ENCODE measurements at places on chromosomes 1 and 21. TPM values are rescaled to one million over a fixed set of nuclear protein-coding genes. Genes with fewer than 3 reads are reported as not detected.

- DNase-seq, result no peak
Measured at GRCh38 chr21:31720330-31720729, 11.6 kb downstream of the SCAF4 start.

GRCh38 chr1:160277987-160278386 is 6.9 kb downstream of the PEX19 start:
- DNase-seq, result no peak

DNA sequence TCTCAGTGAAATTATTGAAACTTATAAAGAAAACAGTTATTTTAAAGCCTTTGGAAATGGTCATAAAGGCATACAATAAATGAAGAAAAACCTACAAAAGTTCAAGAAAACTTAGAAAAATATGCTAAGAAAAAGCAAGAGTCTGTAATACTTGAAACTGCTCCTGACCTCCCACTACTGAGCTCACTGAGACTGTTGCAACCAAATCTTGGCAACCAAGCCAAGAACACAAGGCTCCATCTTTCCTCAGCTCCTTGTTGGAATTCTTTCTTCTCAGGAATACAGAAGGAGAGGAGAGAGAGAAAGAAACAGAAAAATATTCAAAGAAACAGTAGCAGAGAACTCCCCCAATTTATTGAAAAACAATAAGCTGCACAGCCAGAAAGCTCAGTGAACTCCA is 160.5 kb downstream of the RASAL2 start:
- no peak for DNase-seq

DNA sequence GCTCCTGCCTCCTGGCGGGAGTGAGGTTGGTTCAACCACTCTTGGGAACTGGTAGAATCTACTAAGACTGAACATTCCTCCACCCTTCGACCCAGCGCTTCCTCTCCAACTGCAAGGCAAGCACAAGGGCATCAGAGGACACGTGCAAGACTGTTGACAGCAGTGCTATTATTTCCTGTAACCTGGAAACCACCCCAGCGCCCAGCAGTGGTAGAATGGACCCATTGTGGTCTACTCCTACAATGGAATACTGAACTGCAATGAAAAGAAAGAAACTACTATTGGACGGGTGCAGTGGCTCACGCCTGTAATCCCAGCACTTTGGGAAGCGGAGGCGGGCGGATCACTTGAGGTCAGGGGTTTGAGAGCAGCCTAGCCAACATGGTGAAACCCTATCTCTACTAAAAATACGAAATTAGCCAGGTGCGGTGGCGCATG is 33.0 kb upstream of the TARDBP start:
- no peak for DNase-seq

DNA sequence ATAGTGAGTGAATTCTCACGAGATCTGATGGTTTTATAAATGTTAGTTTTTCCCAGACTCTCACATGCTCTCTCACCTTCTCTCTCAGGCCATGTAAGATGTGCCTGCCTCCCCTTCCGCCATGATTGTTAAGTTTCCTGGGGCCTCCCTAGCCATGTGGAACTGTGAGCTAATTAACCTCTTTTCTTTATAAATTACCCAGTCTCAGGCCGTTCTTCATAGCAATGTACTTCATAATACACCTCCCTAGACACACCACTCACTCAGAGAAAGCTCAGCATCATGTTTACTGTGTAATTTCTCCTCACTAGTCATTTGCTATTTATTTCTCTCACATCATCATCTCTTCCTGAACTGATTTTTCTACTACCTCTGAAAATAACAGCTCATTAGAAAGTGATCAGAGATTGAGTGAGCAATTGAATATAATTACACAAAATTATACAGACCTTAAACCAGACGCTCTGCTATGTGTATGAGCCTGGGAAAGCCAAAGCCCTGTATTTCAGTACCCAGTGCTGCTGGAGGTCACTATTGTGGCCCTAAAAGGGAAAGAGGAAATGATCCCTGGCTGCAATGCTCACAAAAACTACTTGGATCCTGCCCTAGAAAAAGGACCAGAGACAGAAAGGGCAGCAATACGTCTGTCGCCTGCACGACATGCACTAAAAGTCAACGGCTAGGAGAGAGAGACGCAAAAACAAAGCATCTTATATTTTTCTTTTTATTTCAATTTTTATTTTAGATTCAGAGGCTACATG is 284.5 kb downstream of the DSCAM start:
- no peak for DNase-seq

GRCh38 chr21:42652527-42653230 is 742 bp upstream of the PDE9A start:
- DNase-seq, result no peak

GRCh38 chr1:54408147-54409066 is 2.2 kb upstream of the SSBP3 start:
- no peak for DNase-seq

- DNase-seq, result no peak
Measured at GRCh38 chr1:30762930-30763650, 5.5 kb upstream of the LAPTM5 start.

GRCh38 chr1:67687198-67687545 is 2.2 kb downstream of the GADD45A start:
- DNase-seq, result no peak

DNA sequence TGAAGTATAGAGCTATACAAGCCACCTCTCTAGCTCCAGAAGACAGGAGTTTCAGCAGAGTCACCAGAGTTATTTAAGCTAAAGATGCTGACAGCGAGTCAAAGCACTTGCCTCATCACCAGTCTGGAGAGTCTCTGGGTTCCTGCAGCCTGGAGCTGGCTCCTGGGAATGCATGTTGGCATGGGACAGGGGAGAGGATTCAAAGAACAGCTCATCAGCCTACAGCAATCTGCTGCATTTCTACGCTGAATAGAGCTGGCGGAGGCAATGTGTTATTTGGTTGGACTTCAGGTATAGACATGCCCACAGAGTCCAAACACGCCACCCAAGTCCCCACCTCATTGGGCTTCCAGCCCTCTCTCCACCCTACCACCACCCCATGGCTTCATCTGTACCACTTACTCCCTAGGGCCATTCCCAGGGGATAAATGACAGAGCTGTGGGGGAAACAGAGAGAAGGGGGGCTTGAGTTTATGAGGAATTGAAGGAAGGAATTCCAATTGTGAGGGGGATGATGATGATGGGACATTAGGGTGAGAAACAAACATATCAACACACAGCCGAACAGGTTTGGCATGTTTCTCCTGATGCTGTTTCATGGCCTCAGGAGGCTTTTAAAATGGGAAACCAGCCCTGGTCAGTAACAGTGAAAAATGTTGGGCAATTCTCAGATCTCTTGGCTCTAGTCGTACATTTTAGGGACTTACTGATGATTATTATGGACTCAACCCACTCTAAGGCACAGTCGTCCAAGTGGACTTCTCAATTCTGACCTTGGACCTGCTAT is 58.4 kb downstream of the PLEKHA6 start:
- no peak for DNase-seq

DNA sequence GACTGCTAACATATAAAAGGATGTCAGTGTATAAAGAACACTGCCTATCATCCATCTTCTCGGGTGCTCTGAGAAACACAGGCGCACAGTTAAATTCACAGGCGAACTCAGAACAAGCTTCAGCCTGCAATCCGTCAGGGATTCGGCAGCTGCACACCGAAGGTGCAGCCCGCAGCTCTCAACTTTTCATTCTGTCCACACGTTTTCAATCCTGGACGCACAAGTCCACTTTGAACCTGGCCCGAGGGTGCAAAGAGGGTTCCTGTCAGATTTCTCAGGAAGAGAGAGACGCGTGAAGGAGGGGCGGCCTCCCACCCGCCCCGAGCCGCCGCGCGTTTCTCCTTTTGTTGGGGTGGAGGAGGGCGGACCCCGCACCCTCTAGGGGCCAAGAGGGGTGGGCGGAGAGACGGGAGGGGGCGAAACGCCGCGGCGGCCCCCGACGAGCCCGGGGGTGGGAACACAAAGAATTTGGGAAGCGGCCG is 724 bp downstream of the DOCK7 start:
- no peak for DNase-seq

GRCh38 chr1:22778862-22779520 is 68.4 kb downstream of the EPHB2 start:
- DNase-seq, result no peak

DNA sequence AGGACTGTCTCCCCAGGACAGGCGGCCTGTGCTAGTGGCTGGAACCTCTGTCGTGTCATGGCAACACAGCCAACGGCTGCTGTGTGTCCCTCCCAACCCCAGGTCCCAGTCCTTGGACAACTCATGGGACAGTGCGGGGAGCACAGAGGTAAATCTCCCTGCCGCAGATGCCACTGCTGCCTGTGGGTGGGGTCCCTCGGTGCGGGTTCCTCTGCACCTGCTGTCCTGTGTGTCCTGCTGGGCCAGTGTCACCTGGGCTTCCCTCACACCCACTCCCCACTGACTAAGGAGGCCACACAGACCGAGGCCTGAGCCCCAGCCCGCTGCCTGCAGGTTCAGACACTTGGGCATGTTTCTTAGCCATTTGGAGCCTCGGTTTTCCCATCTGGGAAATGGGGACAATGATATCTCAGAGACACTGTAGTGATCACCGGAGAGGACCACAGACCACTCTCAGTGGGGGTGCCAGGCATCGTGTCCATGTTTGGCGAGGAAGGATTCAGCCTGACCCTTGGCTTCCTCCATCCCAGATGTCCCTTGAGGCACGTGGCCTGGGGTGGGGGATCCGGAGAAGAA is 96.5 kb downstream of the SIK1 start:
- DNase-seq, result no peak

- DNase-seq, result no peak
Measured at GRCh38 chr1:30300669-30301068, 422.7 kb downstream of the MATN1 start.

DNA sequence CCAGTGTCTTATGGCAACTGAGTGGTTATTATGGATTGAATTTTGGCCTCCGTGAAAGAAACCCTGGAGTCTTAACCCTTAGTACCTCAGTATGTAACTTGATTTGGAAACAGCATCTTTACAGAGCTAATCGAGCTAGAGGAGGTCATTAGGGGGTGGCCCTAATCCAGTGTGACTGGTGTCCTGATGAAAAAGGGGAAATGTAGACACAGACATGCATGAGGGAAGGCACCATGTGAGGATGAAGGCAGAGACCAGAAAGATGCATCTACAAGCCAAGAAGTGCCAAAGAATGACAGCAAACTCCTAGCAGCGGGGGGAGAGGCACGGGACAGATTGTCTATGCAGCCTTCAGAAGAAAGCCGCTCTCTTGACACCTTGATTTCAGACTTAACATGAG is 14.7 kb downstream of the DOP1B start:
- DNase-seq, result no peak

GRCh38 chr21:42472521-42472920 is 23.5 kb downstream of the RSPH1 start:
- DNase-seq, result no peak

DNA sequence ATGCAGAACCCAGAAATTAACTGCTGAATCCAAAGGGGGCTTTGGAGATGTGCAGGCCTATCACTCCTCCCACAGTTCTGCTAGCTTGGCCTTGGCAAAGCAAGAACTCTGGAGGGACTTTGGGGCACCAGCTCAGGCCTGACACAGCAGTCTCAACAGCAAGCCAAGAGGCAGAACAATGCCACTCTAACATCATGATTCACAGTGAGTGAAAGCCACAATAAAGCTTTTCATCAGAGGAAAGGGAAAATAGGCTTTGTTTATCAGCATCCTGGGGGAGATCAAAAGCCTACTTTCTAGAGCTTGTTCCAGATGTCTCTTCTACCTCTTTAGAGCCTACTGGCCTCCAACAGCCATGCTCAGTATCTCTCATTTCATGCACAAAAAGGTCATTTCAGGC is 283.4 kb downstream of the KCNH1 start:
- DNase-seq, result no peak

- no peak for DNase-seq
Measured at GRCh38 chr1:32112806-32113375, 5.0 kb downstream of the KPNA6 start.

DNA sequence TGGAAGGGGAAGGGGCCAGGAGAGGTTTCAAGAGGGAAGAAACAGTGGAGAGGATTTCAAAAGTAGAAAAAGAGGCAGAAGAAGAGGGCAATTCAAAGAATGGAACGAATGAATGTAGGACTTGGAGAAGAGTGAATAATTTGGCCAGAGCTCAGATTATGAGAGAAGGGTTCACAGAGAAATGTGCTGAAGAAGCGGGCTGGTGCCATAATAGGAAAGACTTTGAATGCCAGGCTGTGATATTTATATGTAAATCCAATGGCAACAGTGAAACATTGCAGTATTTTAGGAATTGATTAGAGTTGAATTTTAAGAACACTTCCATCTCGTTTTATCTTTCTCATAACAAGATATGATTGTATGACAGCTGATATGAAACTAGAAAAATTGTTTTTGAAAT is 36.0 kb upstream of the ANGPTL7 start:
- DNase-seq, result no peak

DNA sequence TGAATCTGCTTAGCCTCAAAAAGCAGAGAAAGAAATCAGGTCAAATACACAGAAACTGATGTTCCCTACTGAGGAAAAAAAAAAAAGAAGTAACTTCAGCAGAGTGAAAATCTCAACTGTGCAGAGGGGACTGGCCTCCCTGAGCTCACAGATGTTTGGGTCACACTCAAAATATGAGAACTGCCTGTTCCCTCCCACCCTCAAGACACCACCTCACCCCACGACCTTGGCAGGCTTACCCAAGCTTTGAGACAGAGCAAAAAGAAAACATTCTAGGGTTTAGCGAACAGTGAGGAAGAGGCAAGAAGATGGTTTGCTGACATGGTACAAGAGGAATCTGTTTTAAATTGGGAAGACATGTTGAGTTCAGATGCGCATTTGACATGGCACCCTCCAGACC is 48.8 kb downstream of the NID1 start:
- no peak for DNase-seq

GRCh38 chr1:68087184-68087583 is 36.8 kb upstream of the DIRAS3 start:
- no peak for DNase-seq

Gene REN
- not detected for total RNA-seq

Gene GRHL3
- 0.44 TPM for total RNA-seq

Gene CDCA8
- total RNA-seq, result 0.63 TPM

Gene LRRC3
- total RNA-seq, result 3.5 TPM

Gene C2CD4D
- total RNA-seq, result 1.9 TPM

Gene SPRR2E
- total RNA-seq, result not detected

Gene ECM1
- 18.1 TPM for total RNA-seq

Gene C1orf210
- total RNA-seq, result not detected

Gene SLAMF7
- total RNA-seq, result 3.2 TPM
